ENCODE measurements at places on chromosomes 5 and 9.

GRCh38 chr5:523441-524222, 617 bp downstream of the SLC9A3 start:
- no peak for DNase-seq

DNA sequence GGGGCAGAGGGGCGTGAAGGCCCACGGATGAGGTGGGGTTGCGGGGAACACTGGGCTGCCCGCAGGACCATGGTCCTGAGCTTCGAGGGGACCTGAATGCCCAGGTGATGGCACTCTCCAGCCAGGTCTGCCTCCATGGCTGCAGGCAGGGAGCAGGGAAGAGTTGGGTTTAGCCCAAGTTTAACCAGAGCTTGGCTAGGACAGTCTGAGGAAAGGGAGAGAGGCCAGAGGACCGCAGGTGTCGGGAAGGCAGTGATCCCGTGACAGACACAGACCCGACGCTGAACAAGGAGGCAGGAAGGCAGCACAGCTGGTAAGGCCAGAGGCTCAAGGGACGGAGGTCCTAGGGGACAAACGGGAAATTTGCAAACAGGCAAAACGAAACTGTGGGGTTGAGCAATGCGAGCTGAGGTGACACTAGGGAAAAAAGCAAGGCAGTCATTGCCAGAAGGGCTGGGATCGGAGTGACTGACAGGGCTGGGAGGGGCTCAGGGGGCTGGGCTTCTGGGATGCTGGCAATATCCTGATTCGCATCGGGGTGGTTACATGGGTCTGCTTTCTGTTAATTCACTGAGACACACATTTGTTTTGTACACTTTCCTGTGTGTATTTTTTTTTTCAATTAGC, 25.0 kb downstream of the ARPC5L start:
- DNase-seq: no peak

DNA sequence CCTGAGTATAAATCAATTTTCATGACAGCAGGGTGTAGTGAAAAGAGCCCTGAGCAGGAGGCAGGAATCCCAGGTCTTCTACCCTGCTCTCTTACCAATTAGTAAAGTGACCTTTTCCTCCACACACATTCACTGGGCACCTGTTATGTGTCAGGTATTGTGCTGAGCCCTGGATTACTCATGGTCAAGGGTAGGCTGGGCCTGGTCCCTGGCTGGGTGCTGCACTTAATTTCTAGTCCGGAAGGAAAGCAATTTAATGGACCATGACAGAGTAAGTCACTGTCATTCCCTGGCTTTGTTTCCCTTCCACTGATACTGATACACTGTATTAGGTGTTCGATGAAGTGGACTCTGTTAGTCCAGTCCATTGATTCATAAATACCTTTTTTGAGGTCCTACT, 29.1 kb upstream of the BRINP1 start:
- DNase-seq: no peak

- no peak for DNase-seq
Measured at GRCh38 chr5:157308836-157309465, 43.0 kb downstream of the CYFIP2 start.

- DNase-seq: no peak
Measured at GRCh38 chr5:135040333-135041144, 6.5 kb upstream of the PITX1 start.

DNA sequence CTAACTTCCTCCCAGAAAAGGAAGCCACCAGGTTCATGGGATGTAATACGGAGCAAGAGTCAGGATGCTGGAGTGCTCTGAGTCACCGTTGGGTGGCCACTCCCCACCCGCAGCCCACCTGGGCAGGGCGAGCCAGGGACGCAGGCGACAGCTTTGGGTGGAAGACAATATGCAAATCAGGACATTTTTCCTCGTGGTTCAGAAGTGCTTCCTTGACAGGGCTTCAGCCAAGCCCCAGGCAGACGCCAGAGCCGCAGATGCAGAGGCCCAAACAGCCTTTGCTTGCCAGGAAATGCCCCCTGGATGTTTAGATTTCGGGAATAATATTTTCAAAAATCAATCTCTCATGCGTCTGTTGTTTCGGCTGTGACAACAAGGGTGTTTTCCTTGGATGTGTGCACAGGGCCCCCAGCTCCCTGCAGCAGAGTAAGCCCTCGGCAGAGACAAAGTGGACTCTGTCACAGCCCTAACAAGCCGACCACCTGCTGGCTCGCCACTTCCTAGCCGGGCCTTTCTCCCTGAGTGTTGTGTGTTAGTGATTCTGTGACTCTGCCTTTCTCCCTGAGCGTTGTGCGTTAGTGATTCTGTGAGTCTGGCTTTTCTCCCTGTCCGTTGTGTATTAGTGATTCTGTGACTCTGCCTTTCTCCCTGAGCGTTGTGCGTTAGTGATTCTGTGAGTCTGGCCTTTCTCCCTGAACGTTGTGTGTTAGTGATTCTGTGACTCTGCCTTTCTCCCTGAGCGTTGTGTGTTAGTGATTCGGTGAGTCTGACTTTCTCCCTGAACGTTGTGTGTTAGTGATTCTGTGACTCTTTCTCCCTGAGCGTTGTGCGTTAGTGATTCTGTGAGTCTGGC, 11.8 kb upstream of the SLC9A3 start:
- DNase-seq: no peak

DNA sequence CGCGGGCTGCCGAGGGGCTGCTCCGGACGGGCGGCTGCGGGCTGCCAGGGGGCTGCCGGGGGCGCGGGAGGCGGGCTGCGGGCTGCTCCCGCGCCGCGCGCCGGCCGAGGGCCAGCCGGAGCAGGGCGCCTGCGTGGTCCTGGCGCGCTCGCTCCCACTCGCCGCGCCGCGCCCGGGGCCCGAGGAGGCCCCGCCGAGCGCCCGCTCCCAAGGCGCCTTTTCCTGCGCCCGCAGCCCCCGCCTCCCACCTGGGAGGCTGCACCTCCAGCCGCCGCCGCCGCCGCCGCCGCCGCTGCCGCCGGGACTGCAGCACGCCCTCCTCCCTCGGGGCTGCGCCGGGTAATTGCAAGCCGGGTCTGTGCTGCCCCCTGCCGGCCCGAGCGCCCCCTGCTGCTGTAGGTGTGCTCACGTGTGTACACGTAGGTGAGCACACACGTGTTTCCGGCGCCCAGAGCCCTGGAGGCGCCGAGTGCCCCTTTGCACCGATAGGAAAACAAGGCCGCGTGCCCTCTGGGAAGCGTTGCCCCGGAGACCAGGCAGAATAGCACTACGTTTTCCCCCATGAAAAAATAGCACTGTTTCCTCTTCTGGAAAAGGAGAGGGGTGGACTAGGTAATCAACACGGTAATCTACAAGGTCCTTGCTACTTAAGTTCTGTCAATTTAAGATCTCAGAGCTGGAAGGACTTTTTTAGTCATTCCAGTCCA, at the start of gene EPB41L4B:
TSS of gene EPB41L4B (minus strand) at position 318 of the 707 bp plus-strand sequence. CDS start 613 bp downstream, outside the sequence.
- DNase-seq: no peak

GRCh38 chr5:78757269-78758053, 108.9 kb upstream of the LHFPL2 start:
- DNase-seq: no peak

DNA sequence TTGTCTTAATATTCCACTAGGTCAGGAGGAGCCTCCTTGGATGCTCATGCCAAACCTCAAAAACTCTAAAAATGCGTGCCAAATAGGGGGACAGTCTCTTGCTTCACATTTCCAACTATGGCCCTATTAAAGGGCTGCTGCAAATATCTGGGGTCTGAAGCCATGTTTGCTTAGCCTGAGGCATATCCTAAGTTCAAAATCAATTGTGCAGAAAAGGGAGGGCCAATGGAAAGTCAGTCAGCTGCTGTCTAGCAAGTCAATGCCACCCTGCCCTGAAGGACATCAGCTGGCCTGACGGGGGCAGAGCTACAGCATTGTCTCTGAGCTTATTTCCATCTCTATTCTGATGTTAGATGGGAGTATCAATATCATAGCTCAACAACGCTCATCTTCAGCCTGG, 93.6 kb downstream of the SH3TC2 start:
- no peak for DNase-seq

- no peak for DNase-seq
Measured at GRCh38 chr9:136403538-136403914, 3.6 kb upstream of the SNAPC4 start.

DNA sequence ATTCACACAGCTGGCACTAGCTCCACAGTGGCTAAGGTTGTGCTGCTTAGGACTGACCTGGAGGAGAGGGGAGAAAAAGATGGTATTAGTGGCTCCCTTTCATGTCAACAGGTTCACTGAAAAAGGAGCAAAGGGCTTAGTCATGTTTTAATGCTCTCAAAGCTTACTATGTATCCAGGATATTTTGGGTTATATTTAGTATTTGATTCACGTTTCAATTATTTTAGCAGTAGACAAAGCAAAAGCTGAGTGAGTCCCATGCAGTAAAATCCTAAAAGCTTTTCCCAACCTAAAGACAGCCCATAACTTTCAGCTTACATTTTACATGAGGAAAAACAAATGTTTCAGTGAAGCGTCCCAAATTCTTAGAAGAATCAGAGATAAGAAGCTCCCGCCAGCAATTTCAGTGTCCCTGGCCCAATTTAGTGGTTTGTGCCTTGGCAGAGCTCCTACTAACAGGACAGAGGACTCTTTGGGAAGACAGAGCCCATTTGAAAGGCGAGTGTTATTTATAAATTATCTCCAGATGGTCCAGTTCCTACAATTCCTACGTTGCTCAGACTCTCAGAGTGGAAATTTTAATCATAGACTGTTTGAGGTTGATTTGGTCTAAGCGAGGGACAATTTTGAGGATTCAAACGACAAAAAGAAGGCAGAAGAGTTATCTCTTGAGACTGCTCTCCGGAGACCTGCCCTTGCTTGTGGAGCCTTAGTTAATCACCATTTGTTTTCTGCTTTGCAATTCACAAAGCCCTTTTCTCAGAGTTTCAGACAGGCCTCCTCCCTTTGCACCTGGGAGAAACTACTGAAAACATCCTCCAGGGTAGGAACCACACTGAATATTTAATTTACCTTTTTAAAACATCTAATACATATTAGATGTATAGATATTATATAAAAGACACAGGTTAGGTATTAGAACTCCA, 225.0 kb upstream of the ANKRD55 start:
- no peak for DNase-seq

DNA sequence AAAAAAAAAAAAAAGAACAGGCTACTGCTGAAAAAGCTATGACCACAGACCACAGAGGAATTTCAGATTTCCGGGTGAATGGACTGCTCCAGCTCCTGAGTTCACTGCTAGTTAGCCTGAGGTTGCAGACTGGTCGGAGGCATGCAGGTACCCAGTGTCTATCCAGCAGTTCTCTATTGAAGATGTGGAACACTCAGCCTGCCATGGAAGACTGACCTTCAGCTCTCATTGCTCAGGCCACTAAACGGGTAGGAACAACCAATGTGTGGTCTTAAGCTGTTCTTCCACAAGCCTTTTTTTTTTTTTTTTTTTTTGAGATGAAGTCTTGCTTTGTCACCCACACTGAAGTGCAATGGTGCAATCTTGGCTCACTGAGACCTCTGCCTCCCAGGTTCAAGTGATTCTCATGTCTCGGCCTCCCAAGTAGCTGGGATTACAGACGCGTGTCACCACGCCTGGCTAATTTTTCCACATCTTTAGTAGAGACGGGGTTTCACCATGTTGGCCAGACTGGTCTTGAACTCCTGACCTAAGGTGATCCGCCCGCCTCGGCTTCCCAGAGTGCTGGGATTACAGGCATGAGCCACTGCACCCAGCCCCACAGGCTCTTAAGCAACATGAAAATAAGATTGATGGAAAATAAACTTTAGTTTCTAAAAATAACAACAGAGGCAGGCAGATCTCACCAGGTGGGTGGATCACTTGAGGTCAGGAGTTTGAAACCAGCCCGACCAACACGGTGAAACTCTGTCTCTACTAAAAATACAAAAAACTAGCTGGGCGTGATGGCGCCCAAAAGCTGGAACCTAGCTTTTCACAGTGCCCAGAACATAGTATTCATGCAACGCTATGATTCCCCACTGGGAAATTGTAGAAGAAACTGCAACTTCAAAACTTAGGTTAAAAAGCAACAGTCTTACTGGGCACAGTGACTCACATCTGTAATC, 20.0 kb upstream of the NPM1 start:
- no peak for DNase-seq

GRCh38 chr5:107303171-107303968, 367.4 kb downstream of the EFNA5 start:
- DNase-seq: no peak

DNA sequence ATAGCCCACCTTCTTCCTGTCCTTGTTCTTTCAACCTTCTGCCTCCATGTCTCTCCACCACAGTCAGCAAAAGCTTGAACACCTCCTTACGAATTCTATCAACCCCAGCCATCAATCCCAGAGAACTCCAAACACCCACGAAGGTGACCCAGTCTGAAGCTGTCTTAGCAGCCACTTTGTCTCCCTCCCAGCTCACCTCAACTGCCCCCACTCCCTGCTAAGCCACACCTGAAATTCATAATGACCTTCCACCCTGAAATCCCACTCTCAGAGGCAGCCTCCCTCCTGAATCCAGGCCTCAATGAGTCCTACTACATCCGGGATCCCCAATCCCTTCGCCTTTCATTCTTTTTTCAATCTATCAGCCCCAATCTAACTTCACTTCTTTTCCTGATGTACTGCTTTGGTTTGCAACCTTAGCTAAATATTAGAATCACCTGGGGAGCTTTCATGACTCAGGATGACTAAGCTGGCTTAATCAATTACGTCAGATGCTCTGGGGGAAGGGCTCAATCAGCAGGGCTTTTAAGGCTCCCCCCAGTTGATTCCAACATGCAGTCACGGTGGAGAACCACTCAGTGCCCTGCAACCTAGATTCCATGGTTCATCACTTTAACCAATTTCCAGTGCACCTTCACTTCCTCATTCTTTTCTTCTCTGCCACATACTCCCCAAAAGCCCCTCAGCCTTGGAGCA, 32.2 kb downstream of the BHMT start:
- no peak for DNase-seq

GRCh38 chr9:134217431-134218210, 53.3 kb upstream of the RNU6ATAC start:
- DNase-seq: no peak

DNA sequence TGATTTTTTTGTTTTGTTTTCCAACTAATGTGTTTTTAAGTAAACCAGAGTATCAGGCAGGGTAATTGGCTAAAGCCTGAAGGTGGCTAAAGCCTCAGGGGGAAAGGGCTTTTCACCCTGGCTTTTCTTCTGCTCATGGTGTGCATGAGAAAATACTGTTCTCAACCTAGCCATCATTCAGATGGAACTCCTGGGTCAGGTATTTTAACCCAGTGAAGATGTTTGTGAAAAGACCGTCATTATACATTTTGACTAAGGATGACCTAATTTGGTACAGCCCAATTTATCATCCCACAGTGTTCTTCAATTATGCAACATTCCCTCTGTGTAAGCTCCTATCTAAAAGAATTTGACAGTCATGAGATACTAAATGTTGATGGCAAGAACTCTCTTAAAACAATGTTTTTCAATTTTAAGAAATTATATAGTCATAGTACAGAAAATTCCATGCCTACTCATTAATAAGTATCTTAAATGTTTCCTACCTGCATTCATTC, 209.5 kb upstream of the TARS1 start:
- DNase-seq: no peak

- no peak for DNase-seq
Measured at GRCh38 chr9:130666393-130667119, 2.2 kb downstream of the PRDM12 start.

DNA sequence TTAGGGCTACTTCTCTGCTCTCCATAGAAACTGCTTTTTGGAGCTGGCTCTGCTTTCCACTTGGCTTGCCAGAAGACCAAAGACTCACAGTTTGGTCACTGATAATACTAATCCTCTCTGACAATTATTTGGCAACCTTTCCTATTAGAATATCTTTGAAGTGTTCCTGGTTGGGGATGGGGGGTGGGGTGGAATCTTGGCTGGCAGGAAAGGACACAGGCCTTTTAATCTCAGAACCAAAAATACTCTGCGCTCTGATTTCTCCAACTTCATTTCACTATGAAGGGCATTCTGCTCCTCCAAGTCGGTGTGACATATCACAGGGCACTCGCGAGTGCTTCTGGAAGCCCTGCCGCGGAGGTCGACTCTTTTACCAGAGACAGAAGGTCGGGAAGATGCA, 1329.0 kb upstream of the WWC1 start:
- DNase-seq: no peak

GRCh38 chr5:76696251-76696650, 19.7 kb upstream of the F2R start:
- DNase-seq: no peak

Data from cortex of kidney (tissue), 1 donor.